Non-pigmented ciliary epithelial cell (primary cell): ENCODE measurements at places on chromosomes 12 and 14.
A peak's percentile ranks its signal among the peaks of the same experiment; 100 is the strongest.

GRCh38 chr12:109286252-109286651, 22.8 kb downstream of the FOXN4 start:
- no peak for DNase-seq

GRCh38 chr12:110024051-110024450, 24.3 kb downstream of the C12orf76 start:
- no peak for DNase-seq

DNA sequence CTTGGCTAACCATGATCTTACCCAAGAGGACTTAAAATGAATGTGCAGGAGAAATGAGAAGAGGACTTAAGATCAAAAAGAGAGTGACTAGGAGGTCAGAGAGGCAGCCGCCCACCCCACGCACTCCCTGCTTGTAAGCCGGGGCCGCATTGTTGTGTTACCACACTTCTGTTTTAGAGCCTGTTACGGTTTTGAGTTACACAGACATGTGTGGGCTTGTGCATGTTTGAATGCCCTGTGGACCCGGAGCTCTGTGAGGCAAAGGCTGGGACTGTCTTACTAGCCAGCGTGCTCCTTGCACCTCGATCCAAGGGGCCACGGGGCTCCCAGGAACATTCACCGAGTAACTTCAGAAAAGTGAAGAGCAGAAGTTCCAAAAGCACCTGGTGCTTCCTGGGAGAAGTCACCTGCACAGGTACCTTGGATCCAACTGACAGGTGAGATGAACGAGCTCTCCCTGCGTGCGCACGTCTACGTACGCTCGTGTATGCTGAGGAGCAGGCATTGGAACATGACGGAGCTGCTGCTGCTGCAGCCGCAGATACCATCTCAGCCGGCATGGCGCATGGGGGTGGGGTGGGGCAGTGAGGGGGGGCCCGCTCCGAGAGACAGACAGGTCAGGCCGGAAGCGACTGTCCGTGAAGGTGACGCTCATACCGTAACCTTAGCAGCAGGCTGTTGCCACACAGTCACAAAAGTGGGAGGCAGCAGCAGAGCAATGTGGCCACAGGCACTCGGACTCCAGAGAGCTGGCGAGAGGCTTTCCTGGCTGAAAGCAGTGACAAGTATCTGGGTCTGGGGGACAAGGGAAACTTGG, 23.7 kb downstream of the SFSWAP start:
- DNase-seq: no peak

DNA sequence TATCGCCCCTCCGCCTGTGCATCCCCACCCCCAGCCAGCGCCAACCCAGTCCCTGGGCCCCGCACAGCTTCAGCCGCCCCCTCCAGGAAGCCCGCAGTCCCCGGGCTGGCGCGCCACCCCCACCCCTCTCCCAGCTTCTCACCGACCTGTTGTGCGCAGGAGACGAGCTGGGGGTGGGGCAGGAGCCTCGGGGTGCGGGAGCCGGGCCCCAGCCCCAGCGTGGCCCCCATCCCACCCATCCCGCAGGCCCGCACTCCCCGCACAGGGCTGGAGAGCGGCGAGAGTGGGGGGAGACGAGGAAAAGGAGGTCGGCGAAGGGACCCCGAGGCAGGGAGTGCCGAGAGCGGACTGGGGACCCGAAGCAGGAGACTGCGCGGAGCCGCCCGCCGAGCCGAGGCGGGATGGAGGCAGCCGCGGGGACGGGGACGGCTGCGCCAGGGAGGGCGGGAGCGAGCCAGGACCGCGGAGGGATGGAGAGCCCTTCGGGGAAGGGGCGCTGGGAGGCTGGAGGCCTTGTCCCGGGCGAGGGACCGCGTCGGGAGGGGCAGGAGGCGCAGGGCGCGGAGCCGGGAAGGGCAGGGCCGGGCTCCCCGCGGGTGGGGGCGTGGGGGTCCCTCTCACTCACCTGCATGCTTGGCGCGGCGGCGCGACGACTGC, 498 bp downstream of the PIANP start:
- DNase-seq: no peak

DNA sequence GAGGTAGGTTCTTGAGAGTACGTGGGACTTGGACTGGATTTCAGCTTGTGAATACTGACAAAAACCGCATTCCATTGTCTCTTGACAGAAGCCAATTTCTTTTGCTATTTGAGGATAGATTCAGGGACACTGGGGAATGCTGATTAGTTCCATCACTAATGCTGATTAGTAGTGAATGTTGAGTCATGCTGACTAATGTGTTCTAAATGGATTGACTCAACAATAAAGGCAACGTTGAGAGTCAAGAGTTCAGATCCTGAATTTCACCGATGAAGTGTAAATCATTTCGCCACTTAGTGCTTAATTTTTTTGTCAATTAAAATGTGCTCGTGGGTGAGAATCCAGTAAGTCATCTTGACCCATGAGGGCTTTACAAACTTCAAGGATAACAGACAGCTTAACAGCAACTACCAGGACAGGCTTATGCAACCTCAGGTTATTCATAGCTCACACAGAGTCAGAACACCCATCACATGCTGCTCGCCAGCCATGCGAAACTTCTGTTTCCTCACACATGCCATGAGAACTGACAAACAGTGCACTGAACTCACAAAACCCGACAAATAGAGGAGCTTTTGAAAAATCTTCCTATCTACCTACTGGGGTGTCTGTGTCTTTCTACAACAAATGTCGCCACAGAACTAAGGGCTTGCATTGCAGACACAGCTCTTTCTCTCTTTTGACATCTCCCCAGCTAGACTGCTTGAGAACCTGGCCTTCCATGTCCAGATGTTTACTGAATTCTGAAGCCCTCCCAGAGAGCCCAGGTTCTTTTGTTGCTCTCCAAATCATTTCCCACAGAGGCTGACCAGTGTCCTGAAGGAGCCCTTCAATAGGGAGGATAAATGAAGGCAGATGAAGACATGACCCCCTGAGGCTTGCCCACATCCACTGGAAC, 316.4 kb downstream of the ZFP36L1 start:
- DNase-seq: peak; percentile 89

DNA sequence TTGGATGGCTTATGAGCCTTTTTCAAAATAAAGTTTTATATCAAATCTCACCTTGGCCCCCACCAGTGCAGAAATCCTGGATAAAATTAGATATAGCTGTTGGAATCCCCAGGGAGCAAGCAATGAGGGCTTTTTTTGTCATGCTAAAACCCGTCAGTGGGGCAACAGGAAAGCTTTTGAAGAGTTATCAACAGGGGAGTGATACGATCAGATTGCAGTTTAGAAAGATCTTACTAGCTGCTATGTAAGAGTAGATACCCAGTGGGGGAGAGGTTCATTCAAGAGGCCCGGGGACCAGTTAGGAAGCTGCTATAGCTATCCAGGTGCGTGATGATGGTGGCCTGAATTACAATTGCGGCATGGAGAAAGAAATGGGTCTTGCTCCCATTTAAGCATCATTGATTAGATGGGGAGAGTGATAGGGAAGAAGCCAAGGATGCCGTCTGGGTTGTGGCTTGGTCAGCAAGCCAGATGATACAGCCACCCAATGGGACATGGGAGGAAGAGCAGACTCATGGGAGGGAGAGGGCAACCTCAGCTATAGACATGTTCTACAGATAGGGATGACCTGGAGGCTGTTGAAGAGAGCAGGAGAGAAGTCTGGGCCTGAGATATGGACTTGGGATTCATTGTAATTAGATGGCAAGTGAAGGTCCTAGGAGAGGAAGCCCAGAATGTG, 272.4 kb downstream of the DPF3 start:
- no peak for DNase-seq

GRCh38 chr14:70988452-70988851, 81.2 kb downstream of the PCNX1 start:
- no peak for DNase-seq

DNA sequence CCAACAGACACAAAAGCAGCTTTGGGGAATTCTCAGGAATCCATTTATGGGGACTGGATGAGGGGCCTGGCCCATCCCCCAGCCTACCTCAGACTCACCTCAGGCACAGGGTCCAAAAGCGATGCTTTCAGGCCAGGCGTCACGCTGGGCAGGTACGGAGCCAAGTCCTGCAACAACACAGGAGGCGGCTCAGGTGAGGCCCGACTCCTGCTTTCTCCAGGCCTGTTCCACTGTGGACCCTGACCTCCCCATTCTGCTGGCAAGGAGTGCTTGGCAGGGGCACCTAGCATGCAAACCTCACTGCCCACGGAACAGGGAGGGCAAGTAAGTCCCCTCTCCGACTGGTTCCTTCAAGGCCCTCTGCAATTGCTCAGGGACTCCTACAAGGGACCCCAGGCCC, 28.6 kb upstream of the RAB35 start:
- DNase-seq: no peak

DNA sequence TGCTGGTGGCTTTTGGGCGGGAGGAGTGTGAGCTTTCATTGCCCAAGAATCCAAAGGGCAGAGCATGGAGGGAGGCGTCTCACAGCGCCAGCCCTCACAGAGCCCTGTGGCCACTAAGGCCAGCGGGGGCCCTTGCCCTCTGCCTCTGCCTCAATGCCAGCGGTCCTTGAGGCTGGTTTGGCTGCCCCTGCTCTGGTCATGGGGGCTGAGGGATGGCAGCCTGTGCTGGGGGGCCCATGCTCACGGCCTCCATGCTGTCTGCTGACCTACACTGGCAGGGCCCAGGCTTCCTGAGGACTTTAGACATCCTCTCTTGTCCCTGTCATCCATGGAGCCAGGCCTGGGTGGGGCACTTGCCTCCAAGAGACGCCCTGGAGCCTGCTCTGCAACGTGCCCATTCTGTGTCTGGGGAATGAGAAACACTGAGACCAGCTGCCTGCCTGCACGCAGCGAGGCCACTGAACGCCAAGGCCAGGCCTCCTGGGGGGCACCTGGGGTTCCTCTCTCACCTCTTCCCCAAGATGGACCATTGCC, 143.4 kb downstream of the KIF26A start:
- no peak for DNase-seq

- no peak for DNase-seq
Measured at GRCh38 chr12:109160433-109160832, 44.0 kb downstream of the ACACB start.

DNA sequence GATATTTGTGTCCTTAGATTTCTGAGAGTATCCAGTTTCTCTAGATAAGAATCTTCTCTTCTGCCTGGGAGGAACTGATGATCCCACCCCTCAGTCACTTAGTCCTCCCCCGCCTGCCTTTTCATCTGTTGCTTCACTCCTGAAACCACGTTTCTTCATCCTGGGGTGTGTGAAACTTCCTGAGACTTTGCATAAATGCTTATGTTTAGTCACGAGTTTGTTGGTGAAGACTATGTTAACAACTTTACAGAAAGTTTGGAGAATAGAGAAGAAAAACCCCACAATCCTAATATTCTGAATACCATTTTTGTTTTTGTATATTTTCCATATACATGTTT, 33.2 kb downstream of the MARK3 start:
- DNase-seq: no peak

DNA sequence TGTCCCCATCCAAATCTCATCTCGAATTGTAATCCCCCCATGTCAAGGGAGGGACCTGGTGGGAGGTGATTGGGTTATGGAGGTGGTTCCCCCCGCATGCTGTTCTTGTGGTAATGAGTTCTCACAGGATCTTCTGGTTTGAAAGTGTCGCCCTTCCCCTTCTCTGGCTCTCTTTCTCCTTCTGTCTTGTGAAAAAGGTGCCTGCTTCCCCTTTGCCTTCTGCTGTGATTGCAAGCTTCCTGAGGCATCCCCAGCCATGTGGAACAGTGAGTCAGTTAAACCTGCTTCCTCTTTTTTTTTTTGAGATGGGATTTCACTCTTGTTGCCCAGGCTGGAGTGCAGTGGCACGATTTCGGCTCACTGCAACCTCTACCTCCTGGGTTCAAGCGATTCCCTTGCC, 104.0 kb downstream of the CCDC91 start:
- no peak for DNase-seq

- no peak for DNase-seq
Measured at GRCh38 chr12:116736962-116737773, 701 bp downstream of the SPRING1 start.

- no peak for DNase-seq
Measured at GRCh38 chr12:80314741-80315140, 129.3 kb upstream of the PTPRQ start.

- DNase-seq: peak; percentile 41
Measured at GRCh38 chr14:88013750-88014349, 8.9 kb downstream of the GPR65 start.
